ENCODE measurements at places on chromosomes 11 and 22. TPM values are rescaled to one million over a fixed set of nuclear protein-coding genes. Genes with fewer than 3 reads are reported as not detected.

The NXPE4 gene
- total RNA-seq, result not detected

The KCNQ1 gene
- total RNA-seq, result not detected

The AMOTL1 gene
- total RNA-seq, result 53.4 TPM

- DNase-seq, result no peak
Measured at GRCh38 chr11:100459811-100460210, 227.3 kb upstream of the ARHGAP42 start.

The DDTL gene
- 0.98 TPM for total RNA-seq

DNA sequence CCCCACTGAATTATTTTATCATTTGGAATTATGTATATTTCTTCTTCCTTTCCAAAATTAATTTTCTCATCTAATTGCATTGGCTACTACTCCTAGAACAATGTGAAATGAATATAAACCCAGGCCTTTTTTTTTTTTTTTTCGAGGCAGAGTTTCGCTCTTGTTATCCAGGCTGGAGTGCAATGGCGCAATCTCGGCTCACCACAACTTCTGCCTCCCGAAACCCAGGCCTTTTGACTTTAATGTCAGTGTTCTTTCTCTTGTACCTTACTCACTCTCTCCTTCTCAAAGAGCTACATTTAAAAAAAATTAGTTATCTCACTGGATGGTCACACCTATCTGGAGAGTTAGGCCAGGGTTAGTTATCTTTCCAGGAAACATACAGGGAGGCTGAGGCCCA, 35.3 kb upstream of the LRRC32 start:
- DNase-seq, result no peak

The C1QTNF5 gene
- 127 TPM for total RNA-seq

The IL10RA gene
- 0.09 TPM for total RNA-seq

DNA sequence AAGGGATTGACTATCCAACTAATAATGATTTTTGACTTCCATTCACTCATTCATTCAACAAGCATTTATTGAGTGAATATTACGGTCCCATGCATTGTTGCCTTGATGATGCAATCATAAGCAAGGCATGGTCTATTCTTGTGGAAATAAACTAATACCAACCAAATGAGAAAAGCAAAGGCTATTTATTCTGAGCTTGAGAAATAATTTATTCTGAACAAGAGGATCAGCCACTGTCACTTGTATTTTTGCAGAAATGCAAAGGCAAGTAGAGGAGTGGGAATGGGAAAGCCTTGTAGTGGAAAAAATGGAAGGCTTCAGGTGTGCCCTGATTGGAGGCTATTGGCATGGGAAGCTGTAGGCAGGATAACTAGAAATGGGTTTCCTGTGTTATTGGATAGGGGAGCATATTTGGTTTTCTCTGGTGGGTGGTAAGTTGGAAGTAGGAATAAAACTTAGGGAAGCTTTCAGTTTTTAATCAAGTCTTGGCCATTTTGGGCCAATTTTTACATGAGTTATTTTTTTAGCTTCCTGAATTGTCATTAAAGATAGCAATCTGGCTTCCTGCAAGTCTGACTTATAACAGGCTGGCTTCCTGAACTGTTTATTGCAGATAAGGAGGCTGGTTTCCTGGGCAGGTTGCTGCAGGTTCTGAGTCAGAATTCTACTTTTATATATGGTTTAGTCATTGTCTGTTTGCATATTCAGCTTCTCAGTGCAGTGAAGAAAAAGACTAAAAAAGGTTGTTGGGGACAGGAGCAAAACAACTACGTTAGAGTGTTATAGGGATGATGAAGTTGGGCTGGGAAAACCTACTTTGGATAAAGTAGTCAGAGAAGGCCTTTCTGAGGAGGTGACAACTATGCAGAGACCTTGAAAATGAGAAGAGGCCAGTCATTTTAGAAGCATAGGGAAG, 106.7 kb downstream of the APIP start:
- DNase-seq, result peak; percentile 97

DNA sequence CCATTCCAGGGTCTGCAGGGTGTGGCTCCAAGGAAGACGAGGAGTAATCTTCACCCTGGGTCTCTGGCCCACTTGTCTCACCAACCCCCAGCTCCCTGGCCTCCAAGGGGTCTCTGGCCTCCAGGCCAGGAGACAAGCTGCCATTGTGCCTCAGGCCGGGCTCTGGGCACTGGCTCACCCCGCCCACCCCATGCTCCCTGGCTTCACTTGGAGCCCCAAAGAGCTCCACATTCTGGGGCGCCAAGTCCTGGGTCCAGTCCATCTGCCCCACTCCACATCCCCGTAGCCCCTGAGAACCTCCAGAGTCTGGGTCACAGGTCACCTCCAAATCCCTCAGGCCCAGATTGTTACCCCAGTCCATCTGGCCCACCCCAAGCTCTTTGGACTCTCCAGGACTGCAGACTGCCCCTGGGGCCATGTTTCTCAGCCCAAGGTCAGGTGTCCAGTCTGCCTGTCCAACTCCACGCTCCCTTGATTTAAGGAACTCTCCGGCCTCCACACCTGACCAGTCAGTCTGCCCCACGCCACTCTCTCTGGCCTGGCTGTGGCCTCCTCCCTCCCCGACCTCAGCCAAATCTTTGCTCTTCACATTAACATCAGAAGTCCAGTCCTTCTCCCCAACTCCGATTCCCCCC, 16.2 kb downstream of the TNKS1BP1 start:
- no peak for DNase-seq

The FAM111A gene
- 87.0 TPM for total RNA-seq

GRCh38 chr11:72736452-72737069, 15.6 kb downstream of the ARAP1 start:
- DNase-seq, result peak; percentile 67

GRCh38 chr11:70129051-70129592, 51.0 kb downstream of the ANO1 start:
- no peak for DNase-seq

The OR52I1 gene
- not detected for total RNA-seq

- DNase-seq, result no peak
Measured at GRCh38 chr11:45518833-45519535, 146.4 kb downstream of the CHST1 start.

GRCh38 chr11:61587951-61588727, 7.3 kb upstream of the SYT7 start:
- peak; percentile 25 for DNase-seq

DNA sequence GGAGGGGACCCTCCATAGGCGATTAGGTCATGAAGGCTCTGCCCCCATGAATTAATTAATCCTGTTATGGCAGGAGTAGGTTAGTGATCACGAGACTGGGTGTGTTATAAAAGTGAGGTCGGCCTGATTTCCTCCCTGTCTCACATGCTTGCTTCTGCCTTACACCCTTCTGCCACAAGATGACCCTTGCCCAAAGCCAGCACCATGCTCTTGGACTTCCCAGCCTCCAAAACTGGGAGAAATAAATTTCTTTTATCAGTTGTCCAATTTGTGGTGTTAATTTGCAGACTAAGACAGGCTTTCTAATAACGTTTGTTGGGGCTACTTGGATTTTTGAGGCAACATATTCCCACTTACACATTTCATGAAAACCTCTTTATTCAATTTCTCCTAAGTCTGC, 23.4 kb upstream of the ALDH3B2 start:
- DNase-seq, result no peak

- DNase-seq, result no peak
Measured at GRCh38 chr11:32439501-32440210, 4.3 kb upstream of the WT1 start.

GRCh38 chr22:17548010-17548755, 15.1 kb upstream of the SLC25A18 start:
- DNase-seq, result no peak

- no peak for DNase-seq
Measured at GRCh38 chr22:49991907-49992533, 20.5 kb downstream of the IL17REL start.

The GRAP2 gene
- total RNA-seq, result not detected

The CYP2D6 gene
- 0.09 TPM for total RNA-seq

The CCDC134 gene
- total RNA-seq, result 6.3 TPM

All from dermis blood vessel endothelial cell (primary cell).